ENCODE measurements at places on chromosomes 16 and 17.

DNA sequence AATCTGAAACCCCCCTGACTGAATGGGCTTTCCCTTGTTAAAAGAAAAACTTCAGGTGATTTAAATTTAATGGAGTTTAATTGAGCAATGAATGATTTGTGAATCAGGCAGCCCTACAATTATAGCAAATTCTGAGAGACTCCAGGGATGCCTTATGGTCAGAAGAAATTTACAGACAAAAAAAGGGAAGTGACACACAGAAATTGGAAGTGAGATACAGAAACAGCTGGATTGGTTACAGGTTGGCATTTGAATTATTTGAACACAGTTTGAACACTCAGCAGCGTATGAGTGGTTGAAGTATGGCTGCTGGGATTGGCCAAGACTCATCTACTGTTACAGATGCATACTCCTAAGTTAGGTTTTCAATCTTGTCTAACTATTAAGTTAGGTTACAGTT lies 19.0 kb upstream of the CPHXL start:
- DNase-seq = no peak

DNA sequence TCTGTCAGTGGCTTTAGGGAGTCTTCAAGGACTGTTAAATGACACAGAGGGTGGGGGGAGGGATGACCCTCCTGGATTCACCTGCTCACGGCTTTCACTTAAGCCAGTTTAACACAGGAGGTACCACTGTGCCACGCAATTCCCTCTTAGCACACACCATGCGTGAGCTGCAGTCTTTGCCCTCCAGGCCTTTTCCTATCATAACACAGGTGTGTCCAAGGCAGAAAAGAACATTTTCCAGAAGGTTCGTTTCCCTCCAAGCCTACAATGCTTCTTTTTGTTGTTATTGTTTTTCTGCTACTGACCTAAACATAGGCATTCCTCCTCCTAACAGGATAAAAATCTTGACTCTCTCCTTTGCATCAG lies 1.1 kb downstream of the ZFHX3 start:
- no peak for DNase-seq

- peak; percentile 63 for DNase-seq
These were observed 5.5 kb downstream of the TBX2 start for GRCh38 chr17:61404913-61405685.

GRCh38 chr16:57147381-57148221 lies 38.2 kb downstream of the PSME3IP1 start:
- no peak for DNase-seq

- no peak for DNase-seq
These were observed 2.0 kb upstream of the DUXB start for GRCh38 chr16:75703306-75703705.

DNA sequence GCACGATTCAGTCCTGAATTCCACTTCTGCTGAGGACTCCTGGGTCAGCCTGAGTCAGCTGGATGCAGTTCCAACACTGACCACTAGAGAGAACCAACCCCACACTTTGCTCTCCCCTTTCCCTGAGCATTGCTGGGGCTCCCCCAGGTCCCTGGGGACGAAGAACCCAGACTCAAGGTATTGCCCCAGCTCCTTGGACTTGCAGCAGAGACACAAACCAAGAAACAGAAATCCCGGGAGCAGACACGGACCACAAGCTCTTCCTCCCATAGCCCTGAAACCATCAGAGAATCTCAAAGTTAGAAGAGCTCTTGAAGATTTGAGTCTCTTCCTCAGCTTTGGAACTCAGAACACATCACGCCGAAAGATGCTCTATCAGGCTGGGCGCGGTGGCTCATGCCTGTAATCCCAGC lies 678 bp upstream of the GH1 start:
- DNase-seq = no peak

GRCh38 chr17:32124985-32125847 lies 17.1 kb upstream of the RHOT1 start:
- no peak for DNase-seq

DNA sequence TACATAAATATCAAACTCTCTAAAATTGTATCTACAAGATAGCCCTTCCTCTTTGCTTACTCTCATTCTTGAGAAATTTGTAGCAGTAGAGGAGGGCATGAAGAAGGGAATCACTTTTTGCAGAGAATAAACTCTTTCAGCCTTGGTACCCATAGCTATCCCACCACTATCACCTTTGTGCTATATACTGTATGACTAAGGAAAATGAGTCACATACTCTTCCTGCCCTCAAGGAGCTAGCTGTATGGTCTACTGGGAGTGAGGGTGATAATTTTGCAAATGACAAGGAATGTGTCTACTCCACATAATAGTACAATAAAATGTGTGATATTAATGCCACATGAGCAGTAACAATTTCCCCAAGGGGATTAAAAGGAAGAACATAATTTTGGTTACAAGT lies 184.6 kb upstream of the WSB1 start:
- DNase-seq = no peak

DNA sequence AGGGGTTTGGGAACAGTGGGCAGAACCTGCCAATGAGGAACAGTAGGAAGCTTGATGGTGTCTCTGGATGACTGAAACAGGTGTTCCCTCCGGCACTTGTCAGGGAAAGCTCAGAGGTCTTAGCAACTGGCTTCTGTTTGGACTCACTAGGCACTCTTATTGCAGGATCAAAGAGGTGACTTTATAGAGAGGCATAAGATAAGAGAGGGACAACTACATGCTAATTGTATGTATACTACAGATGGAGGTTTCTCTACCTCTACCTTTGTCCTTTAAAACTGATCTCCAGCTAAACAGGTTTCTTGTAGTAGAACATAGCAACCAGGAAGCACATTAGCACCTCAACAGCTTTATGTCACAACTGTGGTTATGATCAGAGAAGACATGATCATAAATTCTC lies 7.6 kb downstream of the CNTD1 start:
- DNase-seq = no peak

- DNase-seq = no peak
These were observed 14.0 kb downstream of the PRSS54 start for GRCh38 chr16:58280846-58281301.

DNA sequence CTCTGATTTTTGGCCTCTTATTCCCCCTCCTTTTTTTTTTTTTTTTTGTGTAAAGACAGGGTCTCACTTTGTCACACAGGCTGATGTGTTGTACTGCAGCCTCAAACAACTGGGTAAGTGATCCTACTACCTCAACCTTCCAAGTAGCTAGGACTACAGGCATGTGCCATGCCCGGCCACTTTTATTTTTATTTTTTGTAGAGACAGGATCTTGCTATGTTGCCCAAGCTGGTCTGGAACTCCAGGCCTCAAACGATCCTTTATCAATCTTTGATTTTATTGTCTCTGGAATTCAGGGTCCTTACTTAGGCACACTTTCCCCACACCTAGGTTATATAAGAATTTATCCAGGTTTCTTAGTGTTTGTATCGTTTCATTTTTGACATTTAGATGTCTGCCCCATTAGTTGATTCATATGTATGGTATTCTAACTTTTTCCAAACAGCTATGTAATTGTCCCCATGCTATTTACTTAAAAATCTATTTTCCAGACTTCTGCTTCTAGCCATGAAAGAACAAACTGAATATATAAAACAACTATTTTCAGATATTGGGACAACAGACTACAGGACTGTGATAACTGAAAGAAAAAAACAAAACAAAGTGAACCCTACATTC lies 13.9 kb downstream of the CMC2 start:
- DNase-seq = no peak

DNA sequence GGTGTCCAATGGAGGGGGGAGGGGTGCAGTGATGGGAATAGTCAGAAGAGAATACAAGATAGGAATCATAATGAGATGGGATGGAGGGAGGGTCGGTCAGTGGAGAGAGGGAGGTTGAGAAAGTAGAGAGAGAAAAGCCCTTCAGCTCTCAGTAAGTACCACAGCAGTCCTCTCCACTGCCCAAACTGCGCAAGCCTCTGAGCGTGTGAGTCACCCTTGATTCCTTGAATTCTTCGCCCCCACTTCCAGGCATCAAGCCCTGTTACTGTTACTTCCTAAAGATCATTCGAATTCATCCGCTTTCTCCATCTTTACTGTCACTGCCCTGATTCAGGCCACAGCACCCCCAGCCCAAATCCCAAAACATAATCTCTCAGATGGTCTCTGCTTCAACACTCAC lies 2.5 kb downstream of the GUCY2D start:
- no peak for DNase-seq

GRCh38 chr16:14018851-14019250 lies 52.3 kb upstream of the MRTFB start:
- no peak for DNase-seq

- DNase-seq = no peak
These were observed 55.3 kb downstream of the SKAP1 start for GRCh38 chr17:48374650-48375230.

DNA sequence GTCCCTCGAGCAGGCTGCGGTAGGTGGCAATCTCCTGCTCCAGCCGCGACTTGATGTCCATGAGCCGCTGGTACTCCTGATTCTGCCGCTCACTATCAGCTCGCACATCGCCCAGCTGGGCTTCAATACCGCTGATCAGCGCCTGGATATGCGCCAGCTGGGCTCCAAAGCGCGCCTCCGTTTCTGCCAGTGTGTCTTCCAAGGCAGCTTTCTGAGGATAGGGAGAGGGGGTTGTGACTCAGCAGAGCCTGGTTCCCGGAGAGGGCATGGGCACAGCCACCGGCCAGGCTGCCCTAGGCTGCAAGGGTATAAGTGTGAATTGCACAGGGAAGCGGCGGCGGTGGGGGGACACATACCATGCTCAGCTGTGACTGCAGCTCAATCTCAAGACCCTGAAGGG lies 4.3 kb downstream of the KRT19 start:
- no peak for DNase-seq

- no peak for DNase-seq
These were observed 25.6 kb upstream of the CES5A start for GRCh38 chr16:55900616-55901393.

GRCh38 chr17:21286909-21287702 lies 2.6 kb downstream of the MAP2K3 start:
- no peak for DNase-seq

DNA sequence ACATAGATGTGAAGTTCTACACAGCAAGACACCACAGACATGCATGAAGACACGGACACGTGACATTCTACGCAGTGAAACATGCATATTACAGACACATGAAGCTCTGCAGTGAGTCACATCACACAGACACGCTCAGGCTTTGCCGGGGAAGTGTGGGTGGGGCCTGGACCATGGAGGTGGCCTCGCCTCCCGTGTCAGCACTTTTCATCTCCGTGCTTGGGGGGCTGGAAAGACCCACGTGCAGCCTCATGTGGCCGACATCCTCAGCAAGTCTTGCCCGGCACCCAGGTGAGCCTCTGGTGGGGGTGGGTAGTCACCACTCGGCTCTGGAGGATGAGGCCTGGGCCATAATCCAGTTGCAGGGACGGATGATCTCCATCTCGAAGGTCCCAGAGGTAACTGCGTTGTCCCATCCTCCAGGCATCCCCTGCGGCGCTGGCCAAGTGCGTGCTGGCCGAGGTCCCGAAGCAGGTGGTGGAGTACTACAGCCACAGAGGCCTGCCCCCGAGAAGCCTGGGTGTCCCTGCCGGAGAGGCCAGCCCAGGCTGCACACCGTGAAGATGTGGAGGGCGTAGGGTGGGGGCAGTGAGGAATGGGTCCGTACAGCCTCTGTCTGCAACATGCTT lies 17.3 kb upstream of the DPEP1 start:
- no peak for DNase-seq

DNA sequence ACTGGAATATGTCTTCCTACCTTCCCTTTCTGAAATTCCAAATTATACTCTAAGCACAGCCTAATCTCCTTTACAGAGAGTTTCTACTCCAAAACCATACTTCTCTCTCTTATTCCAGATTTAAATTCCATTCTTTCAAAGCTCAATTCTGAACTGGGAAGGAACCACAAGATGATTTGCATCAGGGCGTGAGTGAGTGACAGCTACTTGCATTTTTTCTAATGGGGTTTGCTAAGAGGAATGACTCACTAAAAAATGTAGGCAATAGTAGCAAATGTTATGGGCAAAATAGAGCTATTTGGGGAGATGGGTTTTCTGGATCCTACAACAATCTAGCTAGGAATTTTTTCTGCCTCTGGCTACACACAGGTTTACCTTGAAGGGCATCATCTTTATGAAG lies 244.6 kb upstream of the PSMD7 start:
- DNase-seq = no peak

DNA sequence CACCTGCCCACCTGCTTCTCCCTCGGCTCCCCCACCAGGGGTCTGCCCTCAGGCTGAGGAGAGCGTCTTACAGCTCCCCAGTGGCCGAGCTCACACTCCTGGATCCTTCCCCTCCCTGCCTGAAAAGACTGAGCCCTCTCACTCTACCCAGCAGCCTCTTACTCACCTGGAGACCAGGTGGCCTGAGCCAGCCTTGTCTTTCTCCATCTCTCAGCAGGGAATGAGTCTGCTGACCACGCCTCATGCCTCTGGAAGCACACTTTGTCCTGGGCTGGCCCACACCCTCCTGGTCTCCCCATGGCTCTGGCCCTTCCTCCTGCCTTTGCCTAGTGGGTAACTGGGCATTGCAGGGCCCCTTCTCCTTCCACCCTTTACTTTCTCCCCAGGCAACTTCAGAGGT lies 177.2 kb downstream of the ENGASE start:
- DNase-seq = no peak

DNA sequence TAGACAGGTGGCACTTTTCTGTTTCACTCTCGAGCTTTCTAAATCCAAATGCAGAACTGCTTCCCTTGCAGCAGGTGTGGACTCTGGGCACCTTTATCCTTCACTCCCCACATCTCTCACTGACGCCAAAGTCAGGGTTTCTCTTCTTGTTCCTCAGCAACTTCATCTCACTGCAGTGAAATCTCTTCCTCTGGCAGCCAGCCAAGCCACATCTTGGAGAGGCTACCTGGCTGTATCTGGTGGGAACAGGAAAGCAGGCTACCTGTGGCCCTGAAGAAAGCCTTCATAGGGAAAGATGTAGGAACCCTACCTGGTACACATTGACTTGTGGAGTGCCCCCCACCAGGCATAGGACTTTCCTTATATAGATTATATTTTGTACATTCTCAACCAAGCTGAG lies 159.1 kb downstream of the UTP18 start:
- DNase-seq = no peak

DNA sequence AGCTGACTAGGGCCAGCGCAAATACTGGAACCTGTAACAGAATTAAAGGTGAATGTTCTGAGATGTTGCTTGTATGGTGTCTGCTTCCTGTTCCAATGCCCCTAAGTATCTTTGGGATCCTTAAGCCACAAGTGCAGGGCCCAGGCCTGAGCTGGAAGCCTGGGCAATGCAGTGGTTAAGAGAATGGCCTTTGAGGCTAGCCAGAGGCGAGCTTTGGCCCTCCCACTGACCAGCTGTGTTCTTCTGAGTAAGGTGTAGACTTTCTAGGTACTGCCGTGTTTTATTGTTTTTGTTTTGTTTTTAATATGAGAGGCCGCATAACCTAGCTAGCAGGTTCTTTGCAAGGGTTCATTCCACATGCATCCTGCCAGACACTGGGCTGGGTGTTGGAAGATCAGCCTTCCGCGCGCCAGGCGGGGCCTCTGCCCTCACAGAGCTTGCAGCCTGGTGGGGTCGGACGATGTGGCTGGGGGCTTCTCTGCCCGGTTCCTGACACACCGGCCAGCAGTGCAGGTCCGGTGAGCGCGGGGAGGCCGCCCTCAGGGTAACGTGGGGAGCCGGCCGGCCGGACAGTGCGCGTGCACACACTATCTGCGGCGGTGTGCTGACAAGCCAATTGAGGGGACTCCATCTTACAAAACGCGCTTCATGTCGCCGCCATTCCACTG lies 551 bp upstream of the MLX start:
- no peak for DNase-seq

Data from cardiac septum (tissue), 1 donor.